ENCODE measurements at places on chromosomes 4 and X.

GRCh38 chrX:30830326-30830943 is 58.6 kb downstream of the TAB3 start:
- no peak for DNase-seq

DNA sequence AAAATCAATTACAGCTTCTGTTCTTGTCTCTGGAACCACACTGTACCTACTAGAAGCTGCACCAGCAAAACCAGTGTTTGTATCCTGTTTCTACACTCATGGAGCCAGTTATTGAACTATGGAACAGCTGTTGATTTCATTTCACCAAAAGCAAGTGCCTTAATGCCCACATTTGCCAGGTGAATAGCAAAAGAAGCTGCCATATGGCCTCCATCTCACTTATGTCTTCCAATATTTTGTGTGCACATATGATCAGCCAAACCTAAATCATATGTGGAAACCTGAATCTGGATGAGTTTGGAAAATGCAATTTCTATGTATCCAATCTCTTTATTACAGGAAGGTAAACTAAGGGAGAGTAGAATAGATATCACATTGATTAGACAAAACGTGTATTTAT is 415.8 kb upstream of the GRID2 start:
- DNase-seq: no peak

DNA sequence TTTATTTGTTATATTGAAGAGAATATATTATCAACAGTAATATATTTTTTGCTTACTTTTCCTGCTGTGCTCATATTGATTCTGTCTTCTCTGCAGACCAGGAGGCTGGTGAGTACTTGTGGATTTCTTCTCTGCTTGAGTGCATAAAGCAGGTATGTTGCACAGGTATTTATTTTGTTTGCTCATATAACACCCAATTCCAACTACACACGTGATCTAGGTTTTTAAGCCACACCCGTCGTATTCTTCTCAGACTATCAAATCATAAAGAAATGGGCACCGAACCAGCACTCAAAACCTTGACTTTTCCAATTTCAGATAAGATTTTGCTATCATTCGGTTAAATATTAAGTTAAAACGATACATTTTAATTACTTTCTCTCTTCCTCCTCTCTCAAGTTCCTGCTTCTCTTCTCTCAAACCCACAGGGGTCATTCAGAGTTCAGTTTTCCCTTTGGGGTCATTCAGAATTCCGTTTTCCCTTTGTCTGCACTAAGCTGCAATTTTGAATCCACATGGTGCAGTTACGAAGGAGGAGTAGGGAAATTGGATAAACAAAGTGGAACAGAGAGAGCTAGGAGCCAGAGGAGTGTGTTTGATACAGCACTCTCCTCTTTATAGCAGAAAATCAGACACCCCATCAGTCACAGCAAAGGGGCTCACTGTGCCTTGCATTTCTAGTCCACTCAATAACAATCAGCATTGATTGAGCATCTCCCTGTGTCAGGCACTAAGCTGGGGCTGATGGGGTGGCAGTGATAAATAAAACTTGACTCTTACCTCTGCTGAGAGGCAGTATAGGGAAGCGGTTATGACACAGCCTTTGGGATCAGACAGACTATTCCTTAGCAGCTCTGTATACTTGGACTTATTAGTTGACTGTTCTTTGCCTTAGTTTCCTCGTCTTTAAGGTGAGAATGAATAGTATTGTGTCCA is at the start of gene ADH1C:
Gene ADH1C, minus strand, starts transcription at position 145 of the 936 bp plus-strand sequence. Its CDS starts 71 bp downstream, at position 74.
- no peak for DNase-seq

DNA sequence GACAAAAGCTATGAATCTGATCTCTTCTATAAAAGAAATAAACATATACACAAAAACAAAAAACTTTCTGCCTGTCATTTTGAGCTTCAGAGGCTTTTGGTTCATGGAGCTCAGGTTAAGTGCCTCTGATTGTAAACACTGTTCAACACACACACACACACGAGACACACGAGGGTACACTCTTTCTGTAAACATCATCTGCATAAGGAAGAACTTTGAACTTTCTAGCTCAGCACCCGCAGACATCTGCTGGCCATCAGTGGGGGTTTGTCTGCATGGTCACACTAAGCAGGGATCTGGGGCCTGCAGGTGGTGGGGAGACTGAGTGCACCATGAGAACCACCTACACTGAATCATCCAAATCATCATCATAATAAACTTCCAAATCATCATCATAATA is 54.9 kb downstream of the STX18 start:
- no peak for DNase-seq

- no peak for DNase-seq
These were observed 25.4 kb downstream of the FGFBP1 start for GRCh38 chr4:15912961-15913630.

DNA sequence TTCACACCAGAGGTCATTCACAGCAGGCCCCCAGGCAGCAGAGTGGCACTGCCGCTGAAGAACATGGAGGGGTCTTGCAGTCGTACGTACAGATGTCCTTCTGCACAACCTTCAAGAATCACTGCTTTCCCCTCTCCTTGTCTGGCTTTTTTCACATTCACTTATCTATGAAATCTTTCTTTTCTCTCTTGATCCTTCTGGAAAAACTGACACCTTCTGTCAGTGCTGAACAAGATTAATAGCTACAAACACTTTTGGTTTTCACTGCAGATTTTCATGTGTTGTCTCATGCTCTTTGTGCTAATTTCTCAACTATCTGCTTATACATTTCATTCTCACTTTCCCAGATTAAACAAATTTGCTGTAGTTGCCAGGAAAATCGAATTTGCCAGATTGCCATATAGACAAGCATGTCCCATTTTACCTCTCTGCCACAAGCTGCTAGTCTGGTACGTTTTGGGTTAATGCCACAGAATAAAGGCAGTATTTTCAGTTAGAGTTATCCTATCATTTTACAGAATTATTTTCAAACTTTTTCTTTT is 83.1 kb downstream of the RPS3A start:
- no peak for DNase-seq

All from HS-5 (cell line).